ENCODE measurements at places on chromosomes 7 and 10.
A peak's percentile ranks its signal among the peaks of the same experiment; 100 is the strongest.

DNA sequence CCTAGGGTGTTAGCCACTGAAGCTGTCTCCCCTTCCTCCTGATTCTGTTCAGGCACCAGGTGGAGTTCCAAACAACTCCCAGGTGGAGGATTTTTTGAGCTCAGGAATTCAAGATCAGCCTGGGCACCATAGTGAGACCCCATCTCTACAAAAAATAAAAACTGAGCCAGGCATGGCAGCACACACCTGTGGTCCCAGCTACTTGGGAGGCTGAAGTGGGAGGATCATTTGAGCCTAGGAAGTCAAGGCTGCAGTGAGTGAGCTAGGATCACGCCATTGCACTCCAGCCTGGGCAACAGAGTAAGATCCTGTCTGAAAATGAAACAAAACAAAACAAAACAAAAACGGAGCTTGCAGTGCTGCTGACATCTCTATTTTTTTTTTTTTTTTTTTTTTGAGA is 128.8 kb upstream of the CALN1 start:
- DNase-seq: no peak

- DNase-seq: no peak
Observed at GRCh38 chr7:108248418-108248817, 118.3 kb upstream of the LAMB4 start.

DNA sequence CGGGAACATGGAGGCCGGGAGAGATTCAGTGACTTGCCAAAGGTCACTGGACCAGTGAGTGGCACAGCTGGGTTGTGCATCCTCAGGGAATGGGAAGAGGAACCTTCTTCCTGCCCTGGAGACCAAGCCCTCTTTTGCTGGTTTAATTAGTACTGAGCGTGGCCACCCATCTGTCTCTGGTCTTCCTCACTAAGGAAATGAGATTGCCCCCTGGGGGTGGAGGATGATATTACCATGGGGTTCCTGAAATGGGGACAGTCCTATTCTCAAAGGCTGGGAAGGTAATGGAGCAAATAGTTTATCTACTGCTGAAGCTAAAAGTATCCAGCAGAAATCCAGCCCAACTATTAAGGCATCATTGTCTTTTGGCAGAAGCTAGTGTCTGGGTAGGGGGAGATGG is 98.6 kb upstream of the FGFR2 start:
- no peak for DNase-seq

GRCh38 chr7:76225379-76225778 is 23.7 kb downstream of the SRRM3 start:
- DNase-seq: no peak

GRCh38 chr10:44279426-44280126 is 105.3 kb downstream of the CXCL12 start:
- DNase-seq: no peak

- no peak for DNase-seq
Observed at GRCh38 chr7:35411331-35411730, 157.4 kb upstream of the TBX20 start.

DNA sequence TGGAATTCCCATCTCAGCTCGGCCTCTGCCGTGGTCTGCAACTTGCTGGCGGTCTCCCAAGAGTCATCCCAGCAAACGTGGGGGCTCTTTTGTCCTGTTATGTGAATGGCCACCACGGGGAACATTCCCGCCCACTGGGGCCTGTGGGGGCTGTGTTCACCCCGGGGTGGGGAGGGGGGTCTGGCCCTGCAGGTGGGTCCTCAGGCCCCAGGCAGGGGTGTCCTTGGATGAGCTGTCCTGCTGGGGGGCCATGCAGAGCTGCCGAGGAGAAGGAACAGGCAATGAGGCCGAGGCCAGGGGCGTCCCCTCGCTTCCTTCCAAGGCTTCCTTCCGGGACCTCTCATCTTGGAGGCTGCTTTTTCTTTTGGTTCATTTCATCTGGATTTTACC is 24.4 kb upstream of the PITRM1 start:
- no peak for DNase-seq

DNA sequence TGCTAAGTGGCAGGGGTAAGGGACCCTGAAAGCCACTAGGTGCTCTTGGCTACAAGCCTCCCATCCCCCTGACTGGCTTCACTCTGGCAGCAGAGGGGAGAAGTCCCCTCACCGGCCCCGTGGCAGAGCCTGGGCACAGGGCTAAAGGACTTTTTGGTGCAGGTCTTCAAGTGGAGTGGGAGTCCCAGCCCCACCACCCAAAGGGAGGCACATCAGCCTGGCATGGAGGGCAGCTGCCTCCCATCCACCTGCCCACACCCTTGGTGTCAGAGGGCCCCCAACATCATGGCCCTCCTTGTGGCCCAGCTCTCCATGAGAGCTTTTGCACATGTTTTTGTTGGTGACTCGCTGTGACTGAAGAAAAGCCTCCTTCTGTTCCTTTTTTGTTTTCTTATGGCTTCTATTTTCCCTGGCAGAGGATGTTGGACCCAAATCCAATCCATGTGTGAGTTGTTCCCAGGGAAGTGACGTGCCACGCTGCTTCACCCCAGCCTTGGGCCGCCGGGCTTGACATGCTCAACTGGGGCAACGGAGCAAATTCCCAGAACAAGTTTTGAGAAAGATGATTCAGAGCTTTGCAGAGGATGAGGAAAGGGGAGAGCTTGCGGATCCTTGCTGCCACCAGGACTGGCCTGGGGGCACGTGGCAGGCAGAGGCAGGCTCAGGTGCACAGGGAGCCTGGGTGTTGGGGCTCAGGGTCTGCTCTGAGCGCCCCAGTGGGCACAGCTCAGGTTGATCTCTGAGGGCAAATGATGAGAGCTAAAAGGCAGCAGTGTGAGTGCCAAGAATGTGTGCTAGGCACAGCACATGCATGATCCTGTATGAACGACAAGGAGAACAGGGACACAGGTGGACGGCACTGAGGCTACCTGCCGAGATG is 1.9 kb upstream of the AEBP1 start:
- DNase-seq: no peak

DNA sequence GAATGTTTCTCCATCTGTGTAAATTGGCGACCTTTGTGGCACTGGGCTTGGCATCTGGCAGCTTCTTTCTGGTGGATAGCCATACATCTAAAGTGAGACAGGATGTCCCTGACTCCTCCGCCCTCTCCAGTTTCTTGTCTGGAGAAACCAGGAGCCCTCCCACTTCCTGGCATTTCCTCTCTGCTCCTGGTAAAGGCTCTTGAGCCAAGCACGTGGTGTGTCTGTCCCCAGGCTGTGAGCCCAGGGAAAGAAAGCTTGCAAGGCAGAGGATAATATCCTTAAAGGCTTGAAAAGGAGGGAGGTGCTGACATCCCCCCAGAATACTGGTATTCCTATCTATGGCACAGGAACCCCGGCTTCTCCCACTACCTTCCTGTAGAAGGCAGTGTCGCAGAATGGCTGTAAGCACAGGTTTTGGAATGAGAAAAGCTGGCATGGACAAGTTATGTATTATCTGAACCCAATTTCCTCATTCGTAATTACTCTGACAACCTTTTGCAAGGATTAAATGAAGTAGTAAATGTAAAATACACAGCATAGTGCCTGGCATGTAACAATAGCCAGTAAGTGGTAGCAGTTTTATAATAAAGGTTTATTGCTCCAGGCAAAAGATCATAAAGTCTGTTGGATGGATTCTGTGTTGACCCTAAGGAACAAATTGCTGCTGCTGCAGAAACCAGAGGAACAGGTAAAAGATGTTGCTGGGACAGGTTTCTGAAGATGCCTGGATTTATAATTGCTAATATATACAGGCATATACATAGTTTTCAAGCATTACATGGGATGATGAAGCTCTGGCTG is 11.8 kb upstream of the ACSL5 start:
- DNase-seq: peak; percentile 51

DNA sequence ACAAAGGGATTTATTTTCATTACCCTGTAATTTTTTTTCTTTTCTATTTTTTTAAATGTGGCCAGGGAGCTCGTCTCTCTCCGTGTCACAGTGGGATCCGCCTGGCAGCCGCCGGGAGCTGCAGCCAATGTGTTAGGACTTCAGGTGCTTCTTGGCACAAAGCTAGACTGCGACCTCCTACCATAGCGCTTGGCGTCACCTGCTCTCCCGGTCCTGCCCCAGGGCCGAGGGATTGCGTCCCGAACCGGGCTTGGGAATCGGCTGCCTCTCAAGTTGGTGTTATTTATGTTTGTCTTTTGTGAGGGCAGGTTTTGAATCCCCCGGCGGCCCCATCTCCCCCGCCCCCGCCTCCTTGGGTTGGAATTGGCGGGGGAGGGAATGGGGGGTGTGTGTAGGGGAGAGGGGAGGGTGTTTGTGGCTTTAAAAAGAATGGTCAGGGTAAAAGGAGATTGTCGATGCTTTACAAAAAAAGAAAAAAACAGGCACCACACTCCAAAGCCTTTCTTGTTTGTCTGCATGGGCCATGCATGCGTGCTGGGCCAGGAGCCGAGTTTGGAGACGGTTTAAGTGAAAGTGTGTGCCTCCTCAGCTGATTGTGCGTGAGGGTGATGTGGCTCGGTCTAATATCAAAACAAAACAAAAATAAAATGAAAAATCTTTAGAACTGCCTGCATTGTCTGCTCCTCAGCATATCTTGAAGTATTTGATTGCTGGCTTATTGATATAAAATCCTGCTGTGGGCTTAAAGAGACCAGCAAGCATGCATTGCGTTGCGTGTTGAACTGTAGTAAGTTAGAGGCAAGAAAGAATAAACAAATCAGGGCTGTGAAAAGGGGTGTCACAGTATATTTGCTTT is 1.2 kb downstream of the PPP1R9A start:
- DNase-seq: peak; percentile 33

- no peak for DNase-seq
Observed at GRCh38 chr10:132812520-132812919, 26.6 kb upstream of the NKX6-2 start.

DNA sequence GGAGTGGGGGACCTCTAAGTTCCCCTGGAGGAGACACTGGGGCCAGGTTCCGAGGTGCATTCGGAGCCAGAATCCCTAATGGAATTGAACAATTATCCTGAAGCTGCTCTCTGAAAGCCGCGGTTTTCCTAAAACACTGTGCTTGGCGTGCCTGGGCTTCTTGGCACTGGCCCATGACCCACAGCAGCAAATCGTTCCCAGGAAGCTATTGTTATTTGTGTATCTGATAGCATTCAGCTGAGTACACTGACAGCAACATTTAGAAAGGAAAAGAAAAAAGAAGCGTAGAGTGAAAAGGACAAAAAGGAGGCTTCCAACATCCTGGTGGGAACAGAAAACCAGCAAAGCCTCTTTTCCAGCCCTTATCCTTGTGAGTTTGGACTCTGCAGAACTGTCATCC is 339.8 kb downstream of the FRMD4A start:
- no peak for DNase-seq

DNA sequence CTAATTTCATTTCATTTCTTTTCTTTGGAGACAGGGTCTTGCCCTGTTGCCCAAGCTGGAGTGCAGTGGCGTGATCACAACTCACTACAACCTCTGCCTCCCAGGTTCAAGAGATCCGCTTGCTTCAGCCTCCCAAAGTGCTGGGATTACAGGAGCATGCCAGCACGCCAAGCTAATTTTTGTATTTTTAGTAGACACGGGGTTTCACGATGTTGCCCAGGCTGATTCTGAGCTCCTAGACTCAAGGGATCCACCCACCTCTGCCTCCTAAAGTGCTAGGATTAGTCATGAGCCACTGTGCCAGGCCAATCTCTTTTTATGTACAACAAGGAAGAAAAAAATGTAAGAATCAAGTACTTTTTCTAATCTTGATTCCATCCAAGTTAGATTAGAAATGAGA is 10.7 kb upstream of the KMT2E start:
- no peak for DNase-seq

DNA sequence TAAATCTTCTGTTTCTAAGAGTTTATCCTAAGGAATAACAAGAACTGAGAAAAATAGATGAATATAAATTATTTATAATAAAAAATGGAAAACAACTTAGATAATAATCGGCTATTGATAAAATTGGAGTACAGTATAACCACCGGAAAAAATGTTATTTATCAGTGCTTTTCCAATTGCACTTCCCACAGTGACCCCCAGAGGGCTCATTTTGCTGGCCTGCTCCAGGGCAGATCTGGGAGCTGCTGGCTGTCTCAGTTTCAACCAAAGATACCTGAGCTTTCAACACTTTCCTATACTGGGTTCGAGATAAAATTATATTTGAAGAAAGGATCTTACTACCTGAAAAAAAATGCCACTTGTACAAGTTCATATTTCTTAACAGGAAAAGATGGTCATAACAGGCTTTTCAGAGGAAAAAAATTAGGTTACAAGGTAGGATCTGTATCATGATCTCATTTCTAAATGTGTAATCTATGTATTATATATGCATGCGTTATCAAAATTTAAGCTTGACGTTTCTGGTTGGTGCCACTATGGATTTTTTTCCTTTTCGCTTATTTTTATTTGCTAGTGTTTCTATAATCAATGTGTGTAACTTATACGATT is 165.7 kb downstream of the NPSR1 start:
- no peak for DNase-seq

DNA sequence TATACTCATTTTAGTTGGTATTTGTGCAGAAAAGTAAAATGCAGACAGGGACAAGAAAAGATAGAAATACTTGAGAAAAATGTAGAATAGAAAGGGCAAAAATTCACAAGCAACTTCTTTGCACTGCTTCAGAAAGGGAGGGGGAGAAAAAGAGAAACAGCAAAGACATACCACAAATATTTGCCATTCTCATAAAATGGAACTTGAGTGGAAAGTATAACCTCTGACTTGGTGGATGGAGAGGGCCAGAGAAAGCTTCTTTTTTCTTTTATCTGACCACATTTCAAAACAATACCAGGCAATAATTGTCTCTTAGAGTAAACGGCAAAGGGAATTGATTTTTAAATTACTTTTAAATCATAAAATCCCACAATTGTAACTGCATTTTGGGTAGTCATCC is 35.8 kb upstream of the TRUB1 start:
- no peak for DNase-seq

DNA sequence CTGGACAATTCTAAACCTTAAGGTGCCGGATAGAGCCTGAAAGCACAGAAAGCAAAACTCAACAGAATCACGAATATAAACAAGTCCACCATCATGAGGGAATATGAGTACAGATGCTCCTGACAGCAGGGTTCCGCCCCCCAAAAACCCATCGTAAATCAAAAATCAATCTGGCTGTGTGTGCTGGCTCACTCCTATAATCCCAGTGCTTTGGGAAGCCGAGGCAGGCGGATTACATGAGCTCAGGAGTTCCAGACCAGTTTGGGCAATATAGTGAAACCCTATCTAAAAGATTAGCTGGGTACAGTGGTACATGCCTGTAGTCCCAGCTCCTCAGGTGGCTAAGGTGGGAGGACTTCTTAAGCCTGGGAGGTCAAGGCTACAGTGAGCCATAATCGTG is 12.2 kb downstream of the BUD31 start:
- no peak for DNase-seq

- no peak for DNase-seq
Observed at GRCh38 chr7:44142028-44142427, 896 bp upstream of the MYL7 start.
